Stimulated activated memory B cell treated with anti-CD40 and anti-IgM and Interleukin-4, amounts not matched to agents 10 μg/mL and 1 μg/mL and 100 μg/mL, for 72 hours (primary cell): ENCODE measurements at places on chromosomes 1 and 21.
A peak's percentile ranks its signal among the peaks of the same experiment; 100 is the strongest.

- ATAC-seq, result no peak
These were observed 644.6 kb upstream of the TMPRSS15 start for GRCh38 chr21:19048098-19048672.

DNA sequence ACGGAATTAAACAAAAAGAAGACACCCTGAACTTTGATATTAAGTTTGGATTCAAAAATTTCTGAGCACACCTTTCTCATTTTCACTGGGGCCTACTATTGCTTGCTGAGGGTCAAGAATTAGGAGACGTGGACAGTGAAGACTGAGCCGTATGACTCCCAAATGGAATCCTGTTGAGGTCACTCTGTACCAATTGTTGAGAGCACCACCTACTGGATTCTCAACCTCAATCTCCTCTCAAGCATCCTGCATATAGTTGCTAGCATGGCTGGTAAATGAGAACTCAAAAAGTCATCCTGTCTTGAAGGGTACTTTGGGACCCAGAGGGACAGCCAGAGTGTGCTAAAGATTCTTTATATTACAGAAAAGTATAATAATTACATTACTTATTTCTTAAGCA is 20.2 kb upstream of the MTR start:
- no peak for ATAC-seq

DNA sequence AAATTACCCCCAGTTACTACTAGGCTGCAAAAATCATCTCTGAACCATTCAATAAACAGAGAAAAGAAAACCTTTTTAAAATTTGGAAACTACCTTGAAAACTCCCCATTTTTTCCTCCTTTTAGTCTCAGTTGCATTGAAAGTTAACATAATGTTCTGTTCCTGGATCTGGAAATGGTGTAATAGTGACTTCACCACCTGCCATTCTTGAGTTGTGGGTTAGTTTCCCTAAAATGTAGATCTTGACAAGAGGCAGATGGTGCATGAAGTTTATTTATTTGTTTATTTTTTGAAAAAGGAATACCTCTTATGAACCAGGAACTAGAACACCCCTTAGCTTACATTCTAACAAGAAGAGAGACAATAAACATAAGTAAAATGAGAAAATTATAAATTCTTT is 72.8 kb downstream of the ATF6 start:
- ATAC-seq, result no peak

DNA sequence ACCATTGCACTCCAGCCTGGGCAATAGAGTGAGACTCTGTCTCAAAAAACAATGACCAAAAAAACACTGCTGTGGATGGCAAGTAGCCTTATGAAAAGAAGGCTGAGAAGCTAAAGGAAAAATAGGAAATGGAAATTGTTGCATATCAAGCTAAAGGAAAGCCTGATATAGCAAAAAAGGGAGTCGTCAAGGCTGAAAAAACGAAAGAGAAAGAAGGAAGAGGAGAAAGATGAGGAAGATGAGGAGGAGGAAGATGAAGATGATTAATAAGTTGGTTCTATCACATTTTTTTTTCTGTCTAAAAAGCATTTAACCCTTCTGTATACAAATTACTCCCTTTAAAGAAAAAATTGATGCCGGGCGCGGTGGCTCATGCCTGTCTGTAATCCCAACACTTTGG is 10.2 kb upstream of the PRDX1 start:
- no peak for ATAC-seq

- no peak for ATAC-seq
These were observed 58.7 kb downstream of the DMRTB1 start for GRCh38 chr1:53517821-53518352.

DNA sequence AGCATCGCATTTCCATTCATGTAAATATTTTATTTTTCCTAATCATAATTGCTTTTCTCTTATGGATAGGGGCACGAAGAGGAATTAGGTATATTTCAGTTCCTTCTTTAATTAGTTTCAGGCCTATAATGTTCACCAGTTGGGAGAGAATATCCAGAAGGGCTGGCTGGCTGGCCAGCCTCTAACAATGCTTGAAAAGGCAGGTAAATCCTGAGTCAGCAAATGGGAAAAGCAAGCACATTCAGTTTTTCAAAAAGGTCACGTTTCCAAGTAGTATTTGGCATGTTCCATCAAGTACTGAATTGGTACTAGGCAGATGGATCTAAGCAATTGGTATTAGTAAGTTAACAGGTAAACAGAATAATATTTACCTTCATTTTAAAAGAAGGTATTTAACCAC is 8.0 kb downstream of the RAB29 start:
- no peak for ATAC-seq

- no peak for ATAC-seq
These were observed 157.2 kb upstream of the KAZN start for GRCh38 chr1:14441302-14441741.

DNA sequence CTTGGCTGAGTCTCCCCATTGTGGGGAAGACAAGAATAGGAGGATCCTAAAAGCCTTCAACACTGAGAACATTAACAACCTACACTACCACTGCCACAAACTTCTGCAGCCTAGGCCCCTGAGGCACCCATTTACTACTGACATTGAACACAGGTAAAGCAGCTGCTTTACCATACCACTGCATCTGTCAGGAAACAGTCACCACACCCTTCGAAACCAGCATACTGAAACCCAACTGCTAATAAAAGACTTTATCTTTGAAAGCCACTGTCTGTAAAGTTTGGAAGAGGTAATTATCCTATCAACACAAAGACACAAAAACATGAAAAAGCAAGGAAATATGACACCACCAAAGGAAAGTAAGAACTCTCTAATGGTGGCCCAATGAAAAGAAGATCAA is 7.4 kb downstream of the IFNAR1 start:
- peak; percentile 76 for ATAC-seq

- ATAC-seq, result no peak
These were observed 507.2 kb upstream of the PBX1 start for GRCh38 chr1:164051782-164052181.
